ENCODE measurements at places on chromosomes 11 and 22. TPM values are rescaled to one million over a fixed set of nuclear protein-coding genes. Genes with fewer than 3 reads are reported as not detected.

Gene KCTD14
- 0.09 TPM for polyA plus RNA-seq

Gene ACER3
- polyA plus RNA-seq = 3.2 TPM

Gene IGLL1
- not detected for polyA plus RNA-seq

Gene SLC25A45
- 16.9 TPM for polyA plus RNA-seq

Gene BEST1
- 1.5 TPM for polyA plus RNA-seq

DNA sequence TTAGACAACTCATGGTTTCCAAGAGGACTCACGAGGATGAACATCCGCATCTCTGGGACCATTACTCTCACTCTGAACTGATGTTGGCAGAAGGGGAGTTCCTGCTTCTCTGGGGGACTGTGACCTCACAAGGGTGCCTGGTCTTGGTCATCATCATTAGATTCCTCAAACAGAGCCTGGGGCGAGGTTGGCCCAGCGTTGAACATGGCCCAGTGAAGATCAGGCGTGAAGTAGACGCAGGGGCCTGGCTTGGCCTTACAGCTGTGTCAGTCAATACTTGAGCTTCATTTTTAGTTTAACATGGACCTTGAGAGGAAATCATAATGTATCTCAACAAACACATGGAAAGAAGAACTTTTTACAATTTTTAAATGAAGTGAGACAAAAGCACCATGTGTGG lies 617.1 kb downstream of the BRD1 start:
- DNase-seq = no peak

- DNase-seq = no peak
Measured at GRCh38 chr11:113874581-113875233, 665 bp downstream of the USP28 start.

DNA sequence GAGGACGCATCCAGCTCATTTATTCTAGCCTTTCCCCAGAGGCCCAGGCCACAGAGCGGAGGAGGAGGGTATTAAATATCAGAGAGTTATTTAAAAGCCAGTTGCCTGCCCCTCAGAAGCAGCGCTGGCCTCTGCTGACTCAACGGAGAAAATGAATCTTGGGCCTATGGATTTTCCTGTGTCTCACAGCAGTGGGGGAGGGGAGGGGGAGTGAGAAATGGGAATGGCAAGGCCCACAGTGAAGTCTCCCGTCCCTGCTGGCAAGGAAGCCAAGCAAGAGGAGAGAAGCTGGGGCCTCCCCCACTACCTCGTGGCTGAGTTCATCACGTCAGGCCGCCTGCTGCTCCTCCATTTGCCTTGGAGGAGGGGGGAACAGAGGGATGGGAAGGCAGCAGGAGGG lies 4.5 kb upstream of the TPBGL start:
- DNase-seq = no peak

DNA sequence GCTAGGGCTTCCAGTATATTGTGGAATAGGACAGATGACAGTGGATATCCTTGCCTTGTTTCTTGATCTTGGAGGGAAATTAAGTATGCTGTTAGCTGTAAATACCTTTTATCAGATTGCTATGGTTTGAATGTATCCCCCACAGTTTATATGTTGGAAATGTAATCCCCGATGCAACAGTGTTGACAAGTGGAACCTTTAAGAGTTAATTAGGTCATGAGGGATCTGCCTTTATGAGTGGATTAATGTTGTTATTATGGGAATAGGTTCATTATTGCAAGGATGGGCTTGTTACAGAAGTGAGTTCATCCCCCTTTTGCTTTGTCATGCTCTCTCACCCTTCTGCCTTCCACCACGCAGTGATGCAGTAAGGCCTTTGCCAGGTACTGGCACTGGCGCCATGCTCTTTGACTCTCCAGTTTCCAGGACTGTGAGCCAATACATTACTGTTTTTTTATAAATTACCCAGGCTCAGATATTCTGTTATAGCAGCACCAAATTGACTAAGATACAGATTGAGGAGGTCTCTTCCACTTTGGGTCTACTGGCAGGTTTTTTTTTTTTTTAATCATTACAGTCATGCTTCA lies 16.4 kb downstream of the CABIN1 start:
- DNase-seq = no peak

DNA sequence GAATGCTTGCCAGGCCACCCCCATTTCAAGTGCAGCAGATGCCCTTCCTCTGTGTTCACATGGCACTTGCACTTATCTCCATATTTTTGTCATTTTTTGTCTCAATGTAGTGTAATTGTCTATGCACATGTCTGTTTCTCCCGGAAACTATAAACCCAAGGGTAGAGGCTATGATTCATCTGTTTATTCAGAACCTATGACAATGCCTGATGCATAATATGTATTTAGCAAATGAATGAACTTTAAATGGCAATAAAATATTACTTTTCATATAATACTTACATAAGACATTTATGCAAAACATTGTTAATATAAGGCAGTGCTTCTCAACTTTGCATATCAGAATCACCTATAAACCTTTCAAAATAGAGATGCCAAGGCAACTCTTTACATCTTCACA lies 6.7 kb downstream of the PAK1 start:
- DNase-seq = no peak

DNA sequence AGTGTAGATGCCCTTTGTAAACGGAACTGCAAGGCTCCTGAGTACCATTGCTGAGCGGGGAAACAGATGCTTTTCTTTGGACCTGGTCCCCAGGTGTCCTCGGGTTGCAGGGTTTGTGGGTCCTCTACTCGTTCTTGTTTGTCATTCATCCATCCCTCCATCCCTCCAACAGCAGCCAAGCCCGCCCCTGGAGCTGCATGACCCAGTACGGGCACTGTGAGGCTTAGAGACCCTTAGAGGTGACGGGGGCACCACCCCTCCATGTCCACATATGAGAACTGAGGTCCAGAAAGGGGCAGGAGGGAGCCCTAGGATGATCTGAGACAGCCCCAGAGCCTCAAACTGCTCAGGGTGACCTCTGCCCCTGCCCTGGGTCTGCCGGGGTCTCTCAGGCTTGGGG lies 45.4 kb downstream of the WNT11 start:
- no peak for DNase-seq

DNA sequence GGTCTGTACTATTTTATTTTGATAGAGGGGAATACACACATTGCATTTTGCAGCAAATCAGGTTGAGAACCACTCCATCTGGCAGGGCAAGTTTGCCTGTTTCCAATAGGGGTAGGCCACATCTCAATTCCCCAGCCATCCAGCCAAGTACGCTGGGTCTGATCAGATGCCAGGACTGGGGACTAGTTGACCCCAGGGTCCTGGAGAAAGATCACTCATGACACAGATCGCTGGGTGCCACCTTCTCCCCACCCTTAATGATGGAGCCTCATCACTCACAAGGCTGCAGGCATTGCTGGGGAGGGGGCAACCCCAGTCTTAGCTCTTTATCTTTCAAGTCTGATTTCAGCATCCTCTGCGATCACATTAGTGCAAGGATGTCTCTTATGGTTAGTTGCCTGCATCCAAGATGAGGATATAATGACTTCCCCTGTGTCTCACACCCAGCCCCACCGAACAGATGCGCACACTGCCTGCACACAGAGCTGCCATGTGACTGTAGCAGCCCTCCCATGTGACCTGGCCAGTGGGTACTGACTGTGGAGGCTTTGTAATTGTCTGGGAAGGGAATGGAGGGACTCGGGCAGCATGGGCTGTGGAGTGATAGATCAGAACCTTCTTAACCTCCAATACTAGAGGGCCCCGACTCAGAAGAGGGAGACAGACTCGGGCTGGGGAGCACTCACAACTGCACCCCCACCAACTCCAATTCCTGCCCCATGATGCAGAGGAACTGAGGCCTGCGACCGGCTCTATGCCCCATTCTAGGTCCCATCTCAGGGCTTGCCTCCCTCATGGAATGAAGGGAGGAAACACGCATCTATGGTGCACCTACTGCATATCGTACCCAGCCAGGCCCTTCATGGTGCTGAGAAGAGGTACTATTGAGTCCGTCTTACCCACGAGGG lies 155.8 kb downstream of the DSCAML1 start:
- DNase-seq = no peak

- DNase-seq = no peak
Measured at GRCh38 chr22:44269117-44269498, 43.6 kb downstream of the SHISAL1 start.

DNA sequence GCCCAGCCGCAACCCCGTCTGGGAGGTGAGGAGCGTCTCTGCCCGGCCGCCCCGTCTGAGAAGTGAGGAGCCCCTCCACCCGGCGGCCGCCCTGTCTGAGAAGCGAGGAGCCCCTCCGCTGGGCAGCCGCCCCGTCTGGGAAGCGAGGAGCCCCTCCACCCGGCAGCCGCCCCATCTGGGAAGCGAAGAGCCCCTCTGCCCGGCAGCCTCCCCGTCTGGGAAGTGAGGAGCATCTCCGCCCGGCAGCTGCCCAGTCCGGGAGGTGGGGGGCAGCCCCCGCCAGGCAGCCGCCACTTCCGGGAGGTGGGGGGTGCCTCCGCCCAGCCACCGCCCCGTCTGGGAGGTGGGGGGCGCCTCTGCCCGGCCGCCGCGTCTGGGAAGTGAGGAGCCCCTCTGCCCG lies 70.6 kb downstream of the STK33 start:
- DNase-seq = no peak

DNA sequence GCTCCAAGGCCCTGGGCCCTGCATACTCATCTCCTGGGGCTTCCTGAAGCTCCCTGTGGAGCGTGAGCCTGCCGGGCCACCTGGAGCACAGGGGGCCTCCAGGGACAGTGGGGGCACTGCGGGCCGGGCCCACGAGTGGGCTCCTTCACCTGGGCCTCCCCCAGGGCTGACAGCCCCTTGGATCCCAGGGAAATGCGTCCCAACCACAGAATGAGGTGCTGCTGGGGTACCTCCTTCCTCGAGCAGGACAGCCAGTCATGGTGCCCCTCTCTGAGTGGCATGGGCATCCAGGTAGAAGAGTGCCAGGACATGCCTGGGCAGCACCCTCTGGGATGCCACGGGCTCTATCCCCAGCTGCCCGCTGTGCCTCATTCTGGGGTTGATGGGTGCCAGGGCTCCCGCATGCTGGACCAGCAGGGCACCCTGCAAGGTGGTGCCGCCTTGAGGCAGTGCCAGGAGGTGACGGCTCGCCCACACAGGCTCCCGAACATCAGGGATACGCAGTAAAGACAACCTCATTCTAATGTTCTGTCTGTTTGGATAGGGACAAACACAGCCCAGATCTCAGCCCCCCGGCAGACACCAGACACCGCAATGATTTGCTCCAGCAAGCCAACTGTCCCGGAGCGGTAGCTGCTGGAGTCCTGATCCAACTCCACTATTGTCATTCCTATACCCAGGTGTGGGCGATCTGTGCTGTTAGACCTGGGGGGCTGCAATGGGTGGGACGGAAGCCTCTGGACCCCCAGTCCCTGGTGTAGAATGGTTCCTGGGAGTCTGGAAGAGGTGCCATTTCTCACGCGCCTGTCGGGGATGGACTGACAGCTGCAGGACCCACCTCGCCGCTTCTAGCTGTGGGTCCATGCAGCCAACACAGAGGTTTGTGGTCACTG lies 25.8 kb downstream of the KRTAP5-5 start:
- no peak for DNase-seq

DNA sequence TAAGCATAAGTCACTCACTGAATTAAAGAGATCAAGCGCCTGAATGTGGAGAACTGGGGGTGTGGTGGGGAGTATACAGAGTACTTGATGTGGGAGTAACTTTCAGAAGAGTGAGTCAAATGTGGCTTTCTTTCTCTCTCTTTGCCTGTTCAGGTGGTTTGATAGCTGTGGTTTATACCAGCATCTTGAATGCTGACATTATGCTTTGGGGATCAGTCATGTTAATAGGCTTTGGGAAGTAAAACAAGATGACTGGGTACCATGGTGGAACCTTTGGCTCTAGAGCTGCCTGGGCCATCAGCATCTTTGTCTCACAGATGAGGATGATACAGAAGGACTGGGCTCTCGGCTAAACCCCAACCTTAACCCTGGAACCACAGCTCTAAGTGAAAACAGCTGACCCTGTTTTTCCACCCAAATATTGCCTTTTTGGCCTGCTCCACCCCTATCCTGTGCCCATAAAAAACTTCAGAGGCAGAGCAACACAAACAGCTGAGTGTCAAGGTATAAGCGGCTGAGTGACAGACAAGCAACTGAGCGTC lies 58.2 kb upstream of the GNAZ start:
- DNase-seq = no peak

DNA sequence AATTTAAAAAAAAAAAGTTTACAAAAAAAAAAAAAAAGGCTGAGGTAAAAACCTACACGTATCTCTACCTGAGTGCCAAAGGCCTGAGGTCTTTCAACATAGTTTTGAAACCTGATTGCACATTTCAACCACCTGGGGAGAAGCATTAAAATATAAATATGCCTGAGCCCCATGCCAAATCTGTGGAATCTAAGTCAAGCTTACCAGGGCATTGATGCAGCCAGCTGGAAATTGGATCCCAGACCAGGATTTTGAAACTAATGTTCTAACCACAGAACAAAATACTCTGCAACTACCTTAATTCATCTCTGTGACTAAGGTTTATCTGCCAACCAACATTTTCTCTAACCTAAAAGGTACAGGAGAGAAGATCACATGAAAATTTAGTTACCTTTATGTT lies 38.8 kb upstream of the CHRNA10 start:
- no peak for DNase-seq

DNA sequence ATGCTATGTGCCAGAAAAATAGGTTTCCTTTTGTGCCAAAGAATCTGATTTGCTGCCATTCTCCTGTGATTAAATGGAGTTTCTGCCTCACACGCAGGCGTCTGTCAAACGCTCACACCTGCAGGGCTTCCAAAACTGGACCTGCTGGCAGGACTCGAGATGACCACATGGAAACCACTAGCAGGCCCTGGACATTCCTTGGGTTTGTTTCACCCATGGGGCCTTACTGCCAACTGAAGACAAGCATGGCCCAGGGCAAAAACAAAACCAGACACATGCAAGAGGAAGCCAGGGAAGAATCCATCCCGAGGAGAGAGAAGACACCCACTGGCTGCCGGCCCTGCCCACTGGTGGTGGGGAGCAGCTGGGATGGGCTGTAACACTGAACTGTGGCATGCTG lies 55.9 kb upstream of the MN1 start:
- DNase-seq = no peak

DNA sequence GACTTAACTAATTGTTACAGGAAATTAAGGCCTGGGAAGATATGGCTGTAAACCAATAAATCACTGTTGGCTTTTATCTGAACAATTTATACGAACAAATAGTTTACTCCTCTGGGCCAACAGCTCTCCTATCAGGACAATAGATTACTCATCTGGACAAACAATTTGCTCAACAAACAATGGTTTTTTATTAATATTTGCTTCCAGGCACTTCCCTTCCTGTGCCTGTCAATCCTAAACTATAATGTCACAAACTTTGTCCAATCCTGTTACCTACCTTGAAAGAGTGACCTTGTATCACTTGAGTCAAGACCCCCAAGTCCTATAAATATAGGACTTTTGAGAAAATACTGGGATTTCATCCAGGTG lies 87.6 kb upstream of the OR9Q1 start:
- DNase-seq = no peak

DNA sequence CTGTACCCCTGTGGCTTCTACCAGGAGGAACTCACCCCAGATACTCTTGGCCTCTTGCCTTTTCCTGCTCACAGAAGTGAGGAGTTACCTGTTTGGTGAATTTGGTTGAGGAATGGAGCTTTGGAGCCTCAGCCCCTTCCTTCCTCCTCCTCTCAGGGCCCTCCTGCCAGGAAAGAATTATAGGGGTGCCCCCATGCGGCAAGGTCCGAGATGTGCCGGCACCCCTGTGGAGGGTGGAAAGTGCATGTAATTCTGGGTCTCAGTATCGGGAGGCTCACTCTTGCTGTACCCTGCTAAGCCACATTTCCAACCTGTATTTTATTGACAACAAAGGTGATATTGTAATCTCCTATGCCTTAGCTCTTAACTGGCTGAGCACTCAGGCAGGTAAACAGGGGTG lies 13.7 kb upstream of the IGSF22 start:
- no peak for DNase-seq

- no peak for DNase-seq
Measured at GRCh38 chr11:37500425-37500824, 902.4 kb upstream of the RAG2 start.

- DNase-seq = no peak
Measured at GRCh38 chr11:131910523-131911387, 540.3 kb downstream of the NTM start.

Data from CD4-positive, CD25-positive, alpha-beta regulatory T cell (primary cell).